ENCODE measurements at places on chromosomes 7 and 10. TPM values are rescaled to one million over a fixed set of nuclear protein-coding genes. Genes with fewer than 3 reads are reported as not detected.

GRCh38 chr7:87159538-87159937, 7.3 kb downstream of the DMTF1 start:
- H3K27ac ChIP-seq: no peak overlapping the region
- H3K27me3 ChIP-seq: no peaks in the 10 kb centered on the region
- H3K36me3 ChIP-seq: no peaks in the 10 kb centered on the region
- H3K4me3 ChIP-seq: no peak overlapping the region

- H3K27me3 ChIP-seq: no peaks in the 10 kb centered on the region
- no peak overlapping the region for H3K4me3 ChIP-seq
- H3K27ac ChIP-seq: no peak overlapping the region
- no peaks in the 10 kb centered on the region for H3K36me3 ChIP-seq
- no peak for DNase-seq
- no peaks in the 10 kb centered on the region for H3K4me1 ChIP-seq
Observed at GRCh38 chr7:69840248-69840647, 242.0 kb downstream of the AUTS2 start.

- H3K27me3 ChIP-seq: no peaks in the 10 kb centered on the region
- no peaks in the 10 kb centered on the region for H3K36me3 ChIP-seq
- H3K4me3 ChIP-seq: peak overlapping the region; percentile 8
- H3K27ac ChIP-seq: peak overlapping the region; percentile 54
- peak; percentile 34 for DNase-seq
Observed at GRCh38 chr7:36280840-36281812, 108.5 kb upstream of the ANLN start.

GRCh38 chr7:29231671-29232232, 37.2 kb downstream of the CHN2 start:
- no peaks in the 10 kb centered on the region for H3K27me3 ChIP-seq
- H3K4me3 ChIP-seq: no peak overlapping the region
- no peak overlapping the region for H3K27ac ChIP-seq
- DNase-seq: no peak

- peaks cover 27% of the 10 kb centered on the region for H3K4me1 ChIP-seq
- no peak for DNase-seq
- no peak overlapping the region for H3K27ac ChIP-seq
- H3K36me3 ChIP-seq: 0 out of 2 replicates have a peak, but pooled peaks cover 2% of the 10 kb centered on the region
- H3K4me3 ChIP-seq: no peak overlapping the region
- H3K27me3 ChIP-seq: no peaks in the 10 kb centered on the region
Observed at GRCh38 chr10:29685506-29685905, 50.7 kb upstream of the SVIL start.

- H3K4me1 ChIP-seq: peaks cover 9% of the 10 kb centered on the region
- no peak overlapping the region for H3K4me3 ChIP-seq
- DNase-seq: no peak
Observed at GRCh38 chr7:47672977-47673381, 91.1 kb upstream of the TNS3 start.

DNA sequence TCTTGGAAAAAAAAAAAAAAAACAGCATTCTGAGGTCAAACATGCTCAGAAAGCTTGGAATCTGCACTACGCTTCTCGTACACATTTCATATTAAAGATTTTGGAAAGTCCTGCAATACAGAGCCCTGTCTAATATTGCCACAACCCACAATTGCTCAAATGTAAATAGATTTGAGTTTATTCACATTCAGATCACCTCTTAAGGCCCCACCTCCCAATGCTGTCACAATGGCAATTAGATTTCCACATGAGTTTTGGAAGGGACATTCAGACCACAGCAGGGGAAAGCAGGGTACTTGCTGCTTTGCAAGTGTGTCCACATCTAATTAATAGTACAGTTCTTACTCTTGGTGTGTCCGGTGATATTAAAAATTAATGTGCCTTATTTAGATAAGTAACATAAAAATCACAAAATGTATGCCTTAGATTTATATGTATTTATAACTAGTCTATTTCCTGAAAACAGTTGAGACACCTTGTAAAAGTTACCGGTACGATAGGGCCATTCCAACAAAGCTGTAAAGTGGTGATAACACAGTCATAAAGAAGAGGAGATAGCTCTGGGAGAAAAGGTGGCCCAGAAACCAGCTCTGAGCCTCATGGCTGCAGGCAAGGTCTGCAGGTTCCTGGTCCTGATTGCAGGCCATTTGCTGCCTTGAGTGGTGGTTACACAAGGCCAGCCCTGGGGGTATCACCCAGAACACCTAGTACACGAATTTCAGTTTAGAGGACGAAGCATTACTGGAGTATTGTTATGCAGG, 27.9 kb downstream of the EGFR start:
- H3K27me3 ChIP-seq: no peaks in the 10 kb centered on the region
- no peak for DNase-seq
- no peak overlapping the region for H3K4me3 ChIP-seq
- H3K36me3 ChIP-seq: no peaks in the 10 kb centered on the region
- no peak overlapping the region for H3K27ac ChIP-seq

DNA sequence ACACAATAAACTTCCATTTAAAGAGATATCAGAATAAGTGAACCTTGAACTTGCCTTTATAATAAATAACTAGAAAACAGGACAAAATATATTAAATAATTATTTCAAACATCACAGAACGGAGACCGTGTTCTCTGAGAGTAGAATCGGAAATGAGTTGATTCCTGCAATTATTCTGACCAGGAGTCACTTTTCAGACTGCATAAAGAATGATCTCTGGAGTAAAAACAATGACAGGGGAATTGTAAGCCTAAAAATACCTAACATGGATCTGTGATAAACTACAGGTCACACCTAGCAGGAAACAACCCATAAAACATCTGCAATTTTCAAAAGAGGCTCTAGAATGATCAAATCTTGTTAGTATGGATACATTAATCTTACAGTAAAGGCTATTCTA, 577.5 kb upstream of the SORCS1 start:
- H3K36me3 ChIP-seq: no peaks in the 10 kb centered on the region
- H3K27ac ChIP-seq: no peak overlapping the region
- no peaks in the 10 kb centered on the region for H3K27me3 ChIP-seq
- DNase-seq: no peak
- H3K4me1 ChIP-seq: no peaks in the 10 kb centered on the region

DNA sequence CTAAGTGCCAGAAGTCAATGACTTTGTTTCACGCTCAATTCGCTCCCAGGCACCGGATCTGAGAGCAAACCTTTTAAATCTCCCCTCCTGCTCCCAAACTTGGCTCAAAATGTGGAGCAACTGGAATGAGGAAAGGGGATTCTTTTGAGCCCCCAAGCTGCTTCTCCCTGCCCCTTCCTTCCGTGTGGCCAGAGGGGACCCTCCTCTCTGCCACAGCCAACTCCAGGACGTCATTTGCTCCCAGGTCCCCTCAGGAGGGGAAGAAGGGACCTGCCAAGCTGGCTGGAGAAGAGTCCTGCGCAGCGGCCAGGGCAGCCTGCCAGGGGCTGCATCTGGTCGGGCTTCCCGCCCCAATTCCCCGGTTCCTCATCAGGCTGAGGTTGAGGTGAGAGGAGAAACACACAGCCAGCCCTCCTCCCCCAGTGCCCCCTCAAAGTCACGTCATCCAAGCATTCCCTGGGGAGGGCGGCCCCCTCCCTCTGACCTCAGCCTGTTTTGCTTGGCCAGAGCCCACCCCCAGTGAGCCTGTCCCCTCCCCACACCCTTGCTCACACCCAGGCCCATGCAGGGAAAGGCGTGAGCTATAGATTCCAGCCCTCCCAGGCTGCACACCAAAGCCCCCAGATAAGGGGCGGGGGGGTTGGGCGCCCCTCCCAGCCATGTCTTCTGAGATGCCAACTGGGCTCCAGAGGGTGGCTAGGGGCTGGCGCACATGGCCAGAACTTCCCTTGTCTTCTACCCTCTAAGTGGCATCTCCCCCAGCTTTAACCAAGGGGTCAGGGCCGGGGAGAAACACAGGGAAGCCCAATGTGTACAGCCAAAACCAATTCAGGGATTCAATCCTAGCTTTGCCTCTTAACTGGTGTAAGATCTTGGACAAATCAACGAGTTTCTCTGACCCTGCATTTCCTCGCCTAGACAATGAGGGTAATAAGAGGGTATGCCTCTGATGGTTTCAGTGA, 35.0 kb downstream of the SH3PXD2A start:
- no peaks in the 10 kb centered on the region for H3K36me3 ChIP-seq
- peaks cover 16% of the 10 kb centered on the region for H3K27me3 ChIP-seq
- no peak overlapping the region for H3K27ac ChIP-seq
- peaks cover 6% of the 10 kb centered on the region for H3K4me1 ChIP-seq
- no peak overlapping the region for H3K4me3 ChIP-seq

DNA sequence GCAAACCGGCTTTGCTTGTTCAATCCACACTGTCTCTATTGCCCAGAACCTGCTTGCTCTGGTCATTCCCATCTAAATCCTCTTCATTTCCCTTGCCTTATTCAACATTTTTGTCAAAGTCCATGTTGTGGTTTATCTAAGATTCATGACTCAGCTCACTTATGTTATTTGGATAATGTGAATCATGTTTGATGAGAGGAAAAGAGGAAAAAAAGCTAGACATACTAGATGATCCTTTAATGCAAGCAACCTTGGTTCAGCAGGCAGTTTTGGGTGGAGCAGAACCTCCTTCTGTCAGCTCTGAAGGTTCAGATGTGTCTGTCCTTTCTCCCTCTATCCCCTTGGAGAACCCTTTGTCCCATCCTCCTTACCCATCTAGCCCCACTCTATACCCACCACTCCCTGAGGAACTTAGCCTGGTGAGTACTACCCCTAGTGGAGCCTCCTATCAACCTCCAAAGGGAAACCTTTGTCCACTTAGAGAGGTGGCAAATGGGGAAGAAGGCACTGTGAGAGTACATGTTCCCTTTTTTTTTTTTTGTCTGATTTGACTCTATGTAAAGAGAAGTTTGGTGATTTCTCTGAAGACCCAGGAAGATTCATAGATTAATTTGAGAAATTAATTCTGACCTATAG, 2.1 kb upstream of the SAMD9L start:
- DNase-seq: no peak
- H3K27ac ChIP-seq: no peak overlapping the region
- no peaks in the 10 kb centered on the region for H3K36me3 ChIP-seq
- no peak overlapping the region for H3K4me3 ChIP-seq
- no peaks in the 10 kb centered on the region for H3K27me3 ChIP-seq

GRCh38 chr7:20601121-20601520, 14.3 kb upstream of the ABCB5 start:
- no peaks in the 10 kb centered on the region for H3K4me1 ChIP-seq
- no peak overlapping the region for H3K4me3 ChIP-seq

- H3K4me3 ChIP-seq: no peak overlapping the region
- no peaks in the 10 kb centered on the region for H3K36me3 ChIP-seq
- 0 out of 2 replicates have a peak, but pooled peaks cover 7% of the 10 kb centered on the region for H3K27me3 ChIP-seq
- no peak for DNase-seq
- H3K27ac ChIP-seq: no peak overlapping the region
Observed at GRCh38 chr7:76216381-76217082, 14.8 kb downstream of the SRRM3 start.

GRCh38 chr10:99248824-99249223, 13.2 kb upstream of the HPSE2 start:
- H3K27ac ChIP-seq: no peak overlapping the region
- no peaks in the 10 kb centered on the region for H3K36me3 ChIP-seq
- H3K27me3 ChIP-seq: no peaks in the 10 kb centered on the region
- H3K4me3 ChIP-seq: no peak overlapping the region
- no peaks in the 10 kb centered on the region for H3K4me1 ChIP-seq

- no peak overlapping the region for H3K4me3 ChIP-seq
- H3K27me3 ChIP-seq: no peaks in the 10 kb centered on the region
- H3K27ac ChIP-seq: no peak overlapping the region
- no peaks in the 10 kb centered on the region for H3K4me1 ChIP-seq
Observed at GRCh38 chr7:116101704-116102103, 71.1 kb upstream of the TFEC start.

DNA sequence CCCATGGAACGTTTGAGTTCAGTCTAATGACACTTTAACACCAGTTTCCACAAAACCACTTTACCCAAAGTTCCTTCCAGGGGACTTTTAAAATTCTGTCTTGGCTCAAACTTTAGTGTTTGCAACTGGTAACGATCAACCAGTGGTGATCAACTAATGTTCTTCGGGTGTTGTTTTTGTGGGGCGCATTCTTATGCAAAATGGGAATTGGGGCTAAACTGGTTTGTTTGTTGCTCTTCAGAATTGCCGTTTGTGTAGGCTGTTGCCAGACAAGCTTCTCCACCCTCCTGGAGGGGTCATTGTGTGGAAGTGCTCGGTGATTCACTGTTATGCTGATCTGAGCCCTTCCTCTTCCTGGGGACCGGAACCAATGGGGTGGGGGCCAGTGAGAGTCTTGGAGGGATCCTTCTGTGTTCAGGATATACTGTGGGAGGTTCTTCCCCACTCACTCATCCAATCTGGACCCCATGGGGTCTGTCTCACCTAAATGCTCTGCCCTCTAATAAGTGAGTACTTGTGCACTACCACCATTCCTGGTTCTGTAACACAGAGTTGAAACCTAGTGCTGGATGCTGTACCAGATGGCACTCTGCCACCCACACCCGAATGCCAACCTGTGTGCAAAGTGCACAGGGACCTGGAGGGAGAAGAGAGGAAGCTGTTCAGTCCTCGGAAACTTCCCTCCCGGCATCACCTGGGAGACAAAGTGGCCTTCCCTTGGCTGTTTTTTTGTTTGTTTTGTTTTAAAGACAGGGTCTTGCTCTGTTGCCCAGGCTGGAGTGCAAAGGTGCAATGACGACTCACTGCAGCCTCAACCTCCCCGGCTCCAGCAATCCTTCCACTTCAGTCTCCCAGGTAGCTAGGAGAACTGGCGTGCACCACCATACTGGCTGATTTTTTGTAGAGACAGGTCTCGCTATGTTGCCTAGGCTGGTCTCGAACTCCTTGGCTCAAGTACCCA, 2.1 kb downstream of the NFE2L3 start:
- H3K4me3 ChIP-seq: peak overlapping the region; percentile 62
- DNase-seq: no peak
- H3K27ac ChIP-seq: no peak overlapping the region
- no peaks in the 10 kb centered on the region for H3K36me3 ChIP-seq
- H3K4me1 ChIP-seq: peaks cover 57% of the 10 kb centered on the region

DNA sequence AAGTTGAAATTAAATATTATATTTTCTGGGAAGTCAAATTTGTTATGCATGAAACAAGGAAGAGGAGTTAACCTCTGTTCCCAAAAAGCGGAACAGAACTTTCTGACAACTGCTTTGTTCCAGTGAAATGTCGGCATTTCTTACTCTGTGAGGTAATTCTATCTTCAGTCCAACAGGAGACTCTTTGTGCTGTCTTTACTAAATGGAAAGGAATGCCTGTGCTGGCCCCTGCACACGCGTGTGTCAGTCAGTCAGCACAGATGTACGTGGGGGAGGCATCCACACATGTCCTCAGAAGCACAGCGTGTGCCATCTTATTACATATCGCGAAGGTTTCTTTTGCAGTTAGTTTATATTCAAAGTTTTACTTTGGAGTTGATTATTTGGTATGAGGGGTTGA, 37.5 kb downstream of the NET1 start:
- DNase-seq: no peak
- no peaks in the 10 kb centered on the region for H3K27me3 ChIP-seq
- peaks cover 10% of the 10 kb centered on the region for H3K4me1 ChIP-seq
- H3K36me3 ChIP-seq: peaks cover 20% of the 10 kb centered on the region

DNA sequence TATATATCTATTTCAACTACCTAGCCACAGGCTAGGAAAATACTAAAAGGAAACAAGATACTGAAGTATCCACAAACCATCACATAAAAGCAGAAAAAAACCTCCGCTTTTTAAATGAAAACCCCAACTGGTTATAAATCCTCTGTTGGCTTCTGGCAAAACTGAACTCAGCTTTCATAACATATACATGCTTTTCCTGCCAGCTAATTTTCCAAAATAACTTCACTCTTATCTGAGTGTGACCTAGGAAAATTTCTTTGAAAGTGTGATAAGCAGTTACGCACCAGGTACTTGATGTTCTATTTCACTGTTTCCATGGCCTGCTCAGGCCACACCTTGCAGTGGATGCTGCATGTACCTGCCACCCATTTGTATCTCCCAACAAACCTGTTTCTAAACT, 11.8 kb downstream of the FAM3C start:
- no peak for DNase-seq
- peaks cover 57% of the 10 kb centered on the region for H3K4me1 ChIP-seq
- no peaks in the 10 kb centered on the region for H3K27me3 ChIP-seq
- H3K27ac ChIP-seq: no peak overlapping the region

The SRGN gene
- 1.8 TPM for total RNA-seq

The PAX4 gene
- total RNA-seq: not detected

The CYP3A4 gene
- total RNA-seq: 0.25 TPM

The LRRTM3 gene
- not detected for total RNA-seq
